ENCODE measurements at places on chromosomes 1 and 21. TPM values are rescaled to one million over a fixed set of nuclear protein-coding genes. Genes with fewer than 3 reads are reported as not detected.

Gene VTCN1
- total RNA-seq = 0.31 TPM

Gene CHD1L
- total RNA-seq = 36.2 TPM

Gene SPATA46
- total RNA-seq = not detected

Gene PCNT
- total RNA-seq = 25.7 TPM

Gene PRKAA2
- 1.5 TPM for total RNA-seq

Gene CFAP141
- not detected for total RNA-seq

Gene GPR37L1
- total RNA-seq = 0.09 TPM

Gene PODN
- 48.8 TPM for total RNA-seq

Gene CD1D
- 1.9 TPM for total RNA-seq

Gene GSTM5
- 11.6 TPM for total RNA-seq

Gene MYOG
- total RNA-seq = not detected

Gene OPTC
- total RNA-seq = not detected

Gene THRAP3
- total RNA-seq = 93.0 TPM

Gene BLACAT1
- 0.55 TPM for total RNA-seq

Gene PRAMEF17
- total RNA-seq = not detected

Gene UTS2
- 0.58 TPM for total RNA-seq

Gene TMPRSS2
- total RNA-seq = 137 TPM

Gene CD164L2
- total RNA-seq = 4.0 TPM

Gene LCE3E
- not detected for total RNA-seq

Gene NDUFV3
- total RNA-seq = 37.9 TPM

Gene PAQR6
- 2.0 TPM for total RNA-seq

Gene SPAG17
- total RNA-seq = 4.1 TPM

Gene SLC9C2
- 0.47 TPM for total RNA-seq

Gene KDF1
- 8.6 TPM for total RNA-seq

Gene SEMA6C
- 3.9 TPM for total RNA-seq

Gene BEST4
- 0.23 TPM for total RNA-seq

Gene HES2
- 6.6 TPM for total RNA-seq

Gene MAP10
- total RNA-seq = 2.7 TPM

Gene NUF2
- 1.9 TPM for total RNA-seq

Gene OVAAL
- not detected for total RNA-seq

Gene KIAA0319L
- total RNA-seq = 91.4 TPM

Gene UMODL1
- not detected for total RNA-seq
